ENCODE measurements at places on chromosomes 1 and 21.

- peak; percentile 36 for DNase-seq
Observed at GRCh38 chr1:147641695-147642592, 28.4 kb downstream of the ACP6 start.

GRCh38 chr1:58047265-58047858 is 499.2 kb downstream of the OMA1 start:
- no peak for DNase-seq

GRCh38 chr1:191912517-191912916 is 245.7 kb upstream of the RGS18 start:
- no peak for DNase-seq

DNA sequence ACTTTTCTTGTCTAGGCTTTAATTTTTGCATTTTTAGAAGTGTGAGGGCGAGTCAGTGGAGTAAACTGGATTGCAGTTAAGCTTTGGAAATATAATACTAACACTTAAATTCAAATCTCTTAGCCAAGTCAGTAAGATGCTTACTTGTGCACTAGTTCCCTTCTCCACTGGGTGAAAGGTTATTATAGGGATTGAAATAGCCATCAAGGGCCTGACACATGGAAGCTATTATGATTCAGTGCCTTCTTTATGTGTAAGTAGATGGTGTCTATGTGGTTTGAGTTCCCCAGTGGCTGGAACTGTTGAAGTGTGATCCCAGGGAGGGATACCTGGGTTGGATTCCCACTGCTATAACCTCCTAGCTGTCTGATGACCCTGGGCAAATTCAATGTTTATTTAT is 24.7 kb upstream of the DMRTA2 start:
- DNase-seq = no peak

DNA sequence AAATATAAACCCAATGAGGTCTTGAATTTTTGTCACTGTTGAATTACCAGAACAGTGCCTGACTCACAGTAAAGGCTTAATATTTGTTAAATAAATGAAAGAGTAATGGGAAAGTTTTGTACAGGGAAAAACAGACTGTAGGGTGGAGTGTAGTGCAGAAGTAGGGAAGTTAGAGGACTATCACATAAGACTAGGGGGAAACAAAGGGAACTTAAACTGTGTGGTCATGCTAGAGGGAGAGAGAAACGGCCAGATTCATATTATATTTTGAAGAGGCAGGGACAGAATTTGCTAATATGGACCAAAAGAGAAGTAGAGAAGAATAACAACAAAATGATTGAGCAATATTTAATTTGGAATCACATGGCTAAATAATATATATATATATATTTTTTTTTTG is 14.8 kb downstream of the CTSK start:
- DNase-seq = no peak

- DNase-seq = no peak
Observed at GRCh38 chr1:45892068-45892785, 88.8 kb downstream of the MAST2 start.

DNA sequence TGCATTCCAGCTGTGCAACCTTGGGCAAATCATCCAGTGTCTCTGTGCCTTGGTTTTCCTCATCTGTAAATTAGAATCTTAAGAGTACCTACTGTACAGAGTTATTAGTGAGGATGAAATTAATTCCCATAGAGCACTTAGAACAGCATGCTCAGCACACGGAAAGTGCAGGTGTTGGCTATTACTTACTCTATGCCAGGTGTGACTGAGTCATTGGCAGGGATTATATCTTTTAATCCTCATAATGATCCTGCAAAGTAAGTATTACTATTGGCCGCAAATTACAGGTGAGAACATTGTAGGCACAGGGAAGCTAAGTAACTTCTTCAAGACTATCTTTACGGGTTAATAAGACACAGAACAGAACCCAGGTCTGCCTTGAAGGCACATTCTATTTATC is 6.3 kb upstream of the UBE2U start:
- no peak for DNase-seq

- no peak for DNase-seq
Observed at GRCh38 chr1:47513393-47513792, 75.5 kb downstream of the FOXD2 start.

- DNase-seq = no peak
Observed at GRCh38 chr1:24058671-24059455, 53.1 kb downstream of the MYOM3 start.

- no peak for DNase-seq
Observed at GRCh38 chr1:152886085-152886484, 8.0 kb downstream of the SMCP start.

DNA sequence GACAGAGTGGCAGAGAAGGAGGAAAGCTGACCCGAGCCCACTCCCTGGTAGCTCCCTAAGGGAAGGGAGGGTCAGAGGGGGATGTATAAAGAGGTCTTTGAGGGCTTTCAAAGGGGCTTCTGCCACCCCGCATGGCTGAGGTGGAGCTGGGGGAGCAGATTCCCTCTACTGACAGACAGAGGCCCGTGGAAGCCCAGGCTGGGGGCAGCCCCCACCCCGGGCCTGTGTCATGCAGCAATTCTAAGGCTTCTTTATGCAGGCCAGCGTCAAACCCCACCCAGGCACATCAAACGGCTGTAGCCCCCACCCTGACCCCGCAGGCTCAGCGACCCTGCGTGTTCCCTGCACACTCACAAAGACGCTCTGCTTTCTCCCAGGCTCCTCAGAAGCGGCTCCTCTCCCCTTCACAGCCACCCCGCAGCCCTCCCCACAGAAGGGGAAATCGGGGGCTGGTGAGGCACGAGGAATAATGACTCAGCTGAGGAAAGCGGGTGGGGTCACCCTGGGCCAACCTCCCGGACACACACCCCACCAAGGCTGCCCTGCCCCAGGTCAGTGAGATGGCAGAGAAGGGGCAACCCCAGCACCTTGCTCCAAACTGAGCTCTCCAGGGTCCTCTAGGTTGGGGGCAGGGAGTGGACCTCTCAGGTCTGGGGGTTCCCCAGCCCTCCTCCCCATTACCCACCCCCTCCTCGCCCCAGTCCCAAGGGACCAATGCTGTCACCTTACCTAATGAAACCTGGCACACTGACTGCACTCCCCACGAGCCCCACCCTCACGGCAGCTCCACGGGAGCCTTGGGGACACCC is 10.8 kb downstream of the SLC45A3 start:
- peak; percentile 55 for DNase-seq

DNA sequence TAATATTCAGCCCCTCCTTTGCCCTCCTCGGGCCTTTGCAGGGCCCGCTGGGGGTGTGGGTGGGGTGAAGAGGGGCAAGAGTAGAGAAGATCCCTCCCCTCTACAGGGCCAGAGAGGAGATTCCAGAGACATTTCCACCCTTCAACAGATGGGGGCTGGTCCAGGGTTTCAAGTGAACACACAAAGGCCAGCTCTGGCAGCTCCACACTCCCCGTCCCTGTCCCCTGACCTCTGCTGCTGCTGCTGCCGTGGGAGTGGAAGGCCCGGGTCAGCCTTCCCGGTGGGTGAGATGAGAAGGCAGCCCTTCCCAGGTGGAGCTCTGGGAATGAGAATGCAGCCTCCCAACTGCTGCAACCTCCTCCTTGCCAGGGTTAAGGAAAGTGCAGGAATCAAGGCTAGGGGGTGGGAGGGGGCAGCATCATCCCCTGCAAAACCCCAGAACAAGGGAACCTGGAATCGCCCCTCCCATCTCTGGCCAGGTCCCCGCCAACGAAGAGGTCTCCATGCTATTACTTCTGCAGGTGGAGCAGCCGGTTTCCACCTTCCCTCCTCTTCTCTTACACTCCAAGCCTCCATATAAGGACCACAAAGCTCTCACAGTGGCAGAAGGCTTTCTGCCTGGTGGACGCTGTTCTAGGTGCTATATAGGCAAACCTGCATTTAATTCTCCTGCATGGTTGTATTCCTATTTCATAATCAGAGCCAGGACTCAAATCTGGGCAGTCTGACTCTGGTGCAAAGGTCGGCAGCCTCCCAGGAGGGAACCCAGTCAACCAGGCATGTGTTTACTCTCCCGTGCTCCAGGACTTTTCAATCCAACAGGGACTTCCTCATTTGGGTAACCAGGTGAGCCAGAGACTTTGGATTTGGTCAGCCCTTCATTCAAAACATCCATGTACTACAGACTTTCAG is 22.9 kb upstream of the ARHGEF10L start:
- DNase-seq = no peak

- DNase-seq = peak; percentile 17
Observed at GRCh38 chr1:112507921-112508277, 866 bp upstream of the WNT2B start.

GRCh38 chr1:164755690-164756089 is 196.7 kb downstream of the PBX1 start:
- DNase-seq = no peak

DNA sequence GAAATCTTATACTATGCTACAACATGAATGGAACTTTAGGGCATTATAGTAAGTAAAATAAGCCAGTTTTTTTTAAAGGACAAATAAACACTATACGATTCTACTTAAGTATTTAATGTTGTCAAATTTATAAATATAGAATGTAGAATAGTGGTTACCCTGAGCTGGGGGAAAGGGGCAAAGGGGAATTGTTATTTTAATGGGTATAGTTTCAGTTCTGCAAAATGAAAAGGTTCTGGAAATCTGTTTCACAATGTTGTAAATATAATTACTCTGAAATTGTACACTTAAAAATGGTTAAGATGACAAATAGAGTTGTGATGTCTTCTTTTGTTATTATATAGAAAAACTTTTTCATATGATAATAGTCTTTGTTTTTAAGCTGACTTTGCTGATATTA is 366.3 kb downstream of the MRPL39 start:
- peak; percentile 31 for DNase-seq

GRCh38 chr1:170415710-170416372 is 116.1 kb upstream of the GORAB start:
- DNase-seq = no peak

DNA sequence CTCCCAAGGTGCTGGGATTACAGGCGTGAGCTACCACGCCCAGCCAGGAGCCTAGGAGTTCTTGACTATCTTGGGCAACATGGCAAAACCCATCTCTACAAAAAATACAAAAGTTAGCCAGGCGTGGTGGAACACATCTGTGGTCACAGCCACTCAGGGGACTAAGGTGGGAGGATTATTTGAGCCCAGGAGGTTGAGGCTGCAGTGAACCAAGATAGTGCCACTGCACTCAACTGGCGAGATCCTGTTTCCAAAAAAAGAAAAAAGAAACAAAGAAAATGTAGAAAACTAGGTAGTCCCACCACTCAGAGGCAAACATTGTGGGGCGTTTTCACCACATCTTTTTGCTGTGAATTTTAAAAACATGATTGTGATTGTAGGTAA is 141.3 kb downstream of the ZZZ3 start:
- no peak for DNase-seq

GRCh38 chr1:217535601-217536377 is 95.1 kb downstream of the GPATCH2 start:
- DNase-seq = no peak

GRCh38 chr1:97898948-97899347 is 21.9 kb downstream of the DPYD start:
- DNase-seq = no peak

GRCh38 chr1:159889821-159890252 is 10.1 kb downstream of the CFAP45 start:
- peak; percentile 35 for DNase-seq

- no peak for DNase-seq
Observed at GRCh38 chr1:232556351-232556750, 73.6 kb downstream of the SIPA1L2 start.

GRCh38 chr1:106831511-106831910 is 225.0 kb upstream of the PRMT6 start:
- no peak for DNase-seq

DNA sequence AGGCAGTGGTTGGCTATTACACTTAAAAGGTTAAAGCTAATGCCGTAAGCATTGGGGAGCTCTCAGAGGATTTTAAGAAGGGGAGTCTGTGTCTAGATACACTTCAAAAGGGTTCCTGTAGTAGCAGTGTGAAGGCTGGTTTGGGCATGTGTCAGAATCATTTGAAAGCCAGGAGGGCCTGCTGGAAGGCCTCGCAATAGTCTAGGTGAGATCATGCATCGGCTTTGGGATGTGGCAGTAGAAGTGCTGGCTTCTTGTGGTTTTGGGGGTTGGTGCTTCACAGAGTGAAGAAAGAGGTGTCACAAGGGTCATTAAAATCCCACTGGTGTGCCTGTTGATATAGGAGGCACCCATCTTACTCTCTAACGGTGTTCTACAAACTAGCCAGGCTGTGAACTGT is 85.7 kb downstream of the ST6GALNAC3 start:
- no peak for DNase-seq

DNA sequence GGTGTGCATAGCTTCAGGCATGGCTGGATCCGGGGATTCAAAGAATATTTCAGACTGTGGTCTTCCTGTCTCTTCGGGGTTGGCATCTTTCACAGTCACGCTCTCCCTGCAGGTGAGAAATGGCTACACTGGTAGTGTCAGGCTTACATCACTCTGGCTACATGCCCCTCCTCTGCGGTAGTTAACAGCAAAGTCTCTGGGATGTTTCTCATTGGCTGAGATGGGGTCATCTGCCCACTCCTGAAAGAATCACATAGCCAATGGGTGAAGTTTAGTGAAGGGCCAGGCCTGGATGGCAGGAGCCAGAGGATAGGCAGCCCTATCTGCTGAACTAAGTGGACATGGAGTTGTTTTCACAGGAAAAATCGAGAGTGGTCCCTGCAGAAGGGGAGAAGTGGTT is 356.5 kb downstream of the MATN1 start:
- DNase-seq = no peak

- no peak for DNase-seq
Observed at GRCh38 chr1:198749279-198749678, 110.4 kb downstream of the PTPRC start.

DNA sequence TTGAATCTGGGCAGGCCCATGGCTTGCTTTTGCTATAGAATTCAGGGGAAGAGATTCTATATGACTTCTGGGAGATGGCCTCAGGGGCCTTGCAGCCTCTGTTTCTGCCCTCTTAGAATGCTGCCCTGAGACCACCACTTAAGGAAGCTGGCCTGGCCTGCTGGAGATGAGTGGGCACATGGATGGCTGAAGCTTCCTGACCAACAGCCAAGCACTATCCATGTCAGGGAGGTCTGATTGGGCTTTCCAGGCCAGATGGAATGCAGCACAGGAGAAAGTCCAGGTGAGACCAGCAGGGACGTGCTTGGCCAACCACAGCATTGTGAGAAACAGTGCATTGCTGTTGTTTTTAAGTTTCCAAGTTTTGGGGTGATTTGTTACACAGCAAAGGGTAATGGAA is 308.1 kb downstream of the PTPRU start:
- no peak for DNase-seq

- DNase-seq = no peak
Observed at GRCh38 chr21:39189857-39190604, 6.8 kb upstream of the PSMG1 start.

- no peak for DNase-seq
Observed at GRCh38 chr1:52238887-52239707, 97.2 kb downstream of the ZFYVE9 start.

GRCh38 chr1:175520186-175520585 is 223.2 kb downstream of the TNR start:
- no peak for DNase-seq

- DNase-seq = no peak
Observed at GRCh38 chr1:89273324-89273778, 691 bp upstream of the GBP5 start.

GRCh38 chr1:226360106-226360746 is 47.7 kb downstream of the PARP1 start:
- DNase-seq = no peak
